ENCODE measurements at places on chromosomes 1 and 21.

DNA sequence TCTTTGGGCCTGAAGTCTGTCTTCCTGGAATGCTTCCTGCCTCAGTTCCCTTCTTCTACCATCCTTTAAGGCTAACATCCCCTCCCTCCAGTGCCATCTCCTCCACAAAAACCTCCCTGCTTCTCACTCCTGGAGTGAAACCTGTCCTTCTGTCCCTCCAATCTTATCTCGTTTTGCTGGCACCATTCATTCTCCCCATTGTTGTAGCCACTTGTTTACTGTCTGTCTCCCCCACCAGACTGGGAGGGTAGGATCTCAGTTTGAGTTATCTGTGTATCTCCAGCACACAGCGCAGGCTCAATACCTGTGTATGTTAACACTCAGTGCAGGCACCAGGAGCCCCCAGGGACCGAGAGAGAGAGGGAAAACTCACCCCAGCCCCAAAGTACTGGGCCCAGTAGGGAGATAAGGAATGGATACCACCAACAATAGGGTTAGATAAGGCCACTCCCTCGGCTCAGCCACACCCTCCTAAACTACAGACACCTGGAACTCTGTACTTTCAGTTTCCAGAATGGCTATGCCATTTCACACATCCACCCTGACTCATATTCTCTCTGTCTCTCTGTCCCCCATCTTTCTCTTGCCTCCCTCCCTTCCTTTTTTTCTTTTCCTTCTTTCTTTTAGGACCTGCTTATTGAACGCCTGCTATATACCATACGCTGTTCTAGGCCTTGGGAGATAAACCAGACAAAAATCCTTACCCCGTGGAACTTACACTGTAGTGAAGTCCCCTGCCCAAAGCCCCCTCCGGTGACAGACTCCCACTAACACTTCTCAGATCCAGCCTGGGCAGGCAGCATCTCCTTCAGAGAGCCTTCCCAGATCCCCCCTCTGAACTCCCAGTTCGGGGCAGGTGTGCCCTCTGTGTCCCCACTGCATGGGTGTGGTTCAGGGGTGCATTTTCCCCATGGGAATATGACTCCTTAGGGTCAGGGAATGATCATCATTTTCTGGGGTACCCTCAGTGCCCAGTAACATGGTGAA is 3.3 kb upstream of the SSBP3 start:
- no peak for DNase-seq

DNA sequence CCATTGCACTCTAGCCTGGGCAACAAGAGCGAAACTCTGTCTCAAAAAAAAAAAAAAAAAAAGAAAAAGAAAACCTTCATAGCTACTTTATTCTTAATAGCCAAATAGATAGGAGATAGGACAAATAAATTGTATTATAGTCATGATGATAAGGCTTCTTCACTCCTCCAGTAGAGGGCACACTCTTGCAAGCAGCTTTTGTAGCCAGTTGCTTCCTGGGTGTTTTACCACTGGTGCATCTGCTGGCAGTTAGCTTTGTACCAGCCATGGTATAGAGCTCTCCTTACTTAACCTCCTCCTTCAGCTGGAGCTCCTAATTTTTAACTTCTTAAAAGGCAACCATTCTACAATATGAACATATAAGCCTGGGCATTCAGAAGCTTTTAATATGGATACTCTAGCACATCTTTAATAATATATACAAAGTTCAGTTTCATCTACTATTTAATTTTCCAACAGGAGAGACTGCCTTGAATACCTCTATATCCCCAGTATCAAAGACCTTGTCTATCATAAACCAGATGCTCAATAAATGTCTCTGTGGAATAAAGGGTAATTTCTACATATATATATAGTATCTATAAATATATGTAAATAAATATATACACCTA is 35.8 kb downstream of the EVI5 start:
- peak; percentile 25 for DNase-seq

DNA sequence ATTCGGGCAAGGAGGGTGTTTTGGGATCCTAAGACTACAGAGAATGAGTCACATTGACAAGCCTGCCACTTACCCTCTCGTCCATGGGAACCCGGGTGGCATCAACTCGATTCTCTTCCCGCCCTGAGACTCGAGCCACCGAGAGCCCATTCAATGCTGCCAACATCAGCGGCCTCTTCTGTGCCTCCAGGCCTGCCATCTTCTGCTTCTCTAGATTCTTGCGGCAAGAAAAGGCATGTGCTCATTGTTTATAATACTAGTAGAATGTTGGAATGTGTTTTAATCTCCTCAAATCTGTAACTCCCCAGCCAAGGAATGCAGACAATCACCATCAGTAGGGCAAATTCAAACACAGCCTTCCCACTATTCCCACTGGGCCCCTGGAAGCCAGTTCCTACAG is 96.9 kb downstream of the SMYD2 start:
- DNase-seq, result no peak

DNA sequence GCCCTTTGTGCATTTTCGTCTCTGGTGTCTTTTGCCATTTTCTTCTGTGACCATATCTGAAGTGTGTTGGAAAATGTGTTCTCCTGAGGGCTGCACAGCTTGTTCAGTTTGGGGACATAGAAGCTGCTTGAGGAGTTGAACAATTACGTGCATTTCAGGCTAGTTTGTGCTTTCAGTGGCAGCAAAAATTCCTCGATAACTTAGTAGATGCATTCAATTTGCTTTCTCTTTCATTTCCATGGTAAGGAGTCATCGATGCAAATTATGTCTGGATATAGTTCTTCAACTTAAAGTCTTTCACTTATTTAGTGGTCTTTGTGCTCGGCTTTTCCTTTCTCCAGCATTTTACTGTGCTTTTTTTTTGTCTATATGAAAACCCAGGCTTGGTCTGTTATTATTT is 441.5 kb downstream of the PLA2G4A start:
- no peak for DNase-seq

- no peak for DNase-seq
Observed at GRCh38 chr1:240044620-240045019, 47.1 kb upstream of the FMN2 start.
